NK-92 treated with Interleukin-12 subunit alpha and Interleukin-12 subunit beta, amount 100 ng/mL, for 24 hours (cell line): ENCODE measurements at places on chromosomes 6 and 20.

- DNase-seq = no peak
Measured at GRCh38 chr6:108452711-108453195, 108.0 kb upstream of the FOXO3 start.

GRCh38 chr20:792248-792647, 23.9 kb upstream of the SLC52A3 start:
- no peak for DNase-seq

GRCh38 chr6:125363039-125363823, 61.5 kb upstream of the HDDC2 start:
- no peak for DNase-seq

DNA sequence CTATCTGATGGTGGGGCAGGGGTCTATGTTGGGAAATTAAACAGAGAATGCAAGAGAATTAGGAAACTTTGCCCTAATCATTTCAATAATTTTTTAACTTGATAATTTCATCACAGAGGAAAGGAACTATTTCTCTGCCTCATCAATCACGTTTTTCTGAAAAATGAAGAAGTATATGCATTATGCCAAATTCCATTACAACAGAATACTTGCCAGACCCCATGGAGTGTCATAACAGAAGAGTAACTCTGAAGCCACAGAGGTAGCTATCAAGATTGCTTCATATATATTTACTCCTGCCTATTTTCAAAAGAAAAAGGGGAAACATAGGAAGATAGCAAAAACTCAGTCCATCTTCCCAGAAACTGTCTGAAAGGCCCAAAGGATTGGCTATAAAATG, 5.7 kb upstream of the USP49 start:
- no peak for DNase-seq

DNA sequence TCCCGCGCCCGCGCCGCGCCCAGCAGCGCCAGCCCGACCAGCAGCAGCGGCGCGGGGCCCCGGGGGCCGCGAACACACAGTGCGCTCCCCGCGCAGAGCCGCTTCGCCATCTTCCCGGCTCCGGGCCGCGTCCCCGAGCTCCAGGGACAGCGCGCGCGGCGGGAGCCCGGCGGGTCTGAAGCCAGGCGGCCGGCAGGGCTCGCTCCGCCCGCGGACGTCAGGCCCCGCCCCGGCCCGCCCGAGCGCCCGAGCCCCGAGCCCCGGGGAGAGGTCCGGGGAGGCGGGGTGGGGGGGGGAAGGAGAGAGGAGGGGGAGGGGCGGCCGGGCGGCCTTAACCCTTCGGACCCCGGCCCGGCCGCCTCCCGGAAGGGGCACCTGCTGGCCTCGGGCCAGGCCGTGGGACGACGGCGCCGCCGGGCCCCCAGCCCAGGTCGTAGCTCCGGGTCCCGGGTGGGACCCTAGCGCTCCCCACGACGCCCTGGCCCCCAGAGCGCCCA, at the start of gene LAMA5:
Gene LAMA5, minus strand, starts transcription at position 177 of the 497 bp plus-strand sequence. Its CDS starts 67 bp downstream, at position 110.
- DNase-seq = no peak

- DNase-seq = no peak
Measured at GRCh38 chr6:126030045-126030444, 43.7 kb downstream of the TRMT11 start.

GRCh38 chr6:10141746-10142443, 273.0 kb downstream of the TFAP2A start:
- DNase-seq = no peak
